ENCODE measurements at places on chromosomes 13 and 19.

GRCh38 chr19:42278452-42279154 is 9.6 kb downstream of the CIC start:
- no peak for DNase-seq

DNA sequence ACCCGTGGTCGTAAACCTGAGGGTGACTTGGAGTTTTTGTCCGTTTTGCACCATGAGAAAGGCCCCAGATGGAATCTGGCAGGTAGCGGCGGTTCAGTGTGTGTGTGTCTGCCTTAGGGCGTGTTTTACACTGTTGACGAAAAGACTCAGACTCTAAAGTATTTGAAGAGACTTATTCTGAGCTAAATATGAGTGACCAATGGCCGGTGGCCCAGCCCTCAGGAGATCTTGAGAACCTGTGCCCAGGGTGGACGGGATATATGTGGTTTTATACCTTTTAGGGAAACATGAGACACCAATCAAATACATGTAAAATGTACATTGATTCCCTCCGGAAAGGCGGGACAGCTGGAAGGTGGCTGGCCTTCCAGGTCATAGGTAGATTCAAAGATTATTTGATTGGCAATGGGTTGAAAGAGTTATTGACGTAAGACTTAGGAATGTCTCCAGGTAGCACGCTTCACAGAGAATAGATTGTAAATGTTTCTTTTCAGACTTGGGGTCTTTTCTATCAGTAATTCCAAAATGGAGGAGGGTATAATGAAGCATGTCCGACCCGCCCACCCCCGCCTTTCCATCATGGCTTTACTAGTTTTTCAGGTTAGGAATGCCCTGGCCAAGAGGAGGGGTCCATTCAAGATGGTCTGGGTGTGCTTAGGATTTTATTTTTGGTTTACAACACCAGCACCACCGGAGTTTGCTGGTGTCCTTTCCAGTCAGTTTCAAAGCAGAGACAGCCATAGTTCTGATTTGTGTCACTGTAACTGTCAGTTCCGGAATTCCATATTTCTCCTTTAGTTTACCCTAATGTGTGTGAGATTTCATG is 1.0 kb upstream of the ZNF529 start:
- DNase-seq: no peak

DNA sequence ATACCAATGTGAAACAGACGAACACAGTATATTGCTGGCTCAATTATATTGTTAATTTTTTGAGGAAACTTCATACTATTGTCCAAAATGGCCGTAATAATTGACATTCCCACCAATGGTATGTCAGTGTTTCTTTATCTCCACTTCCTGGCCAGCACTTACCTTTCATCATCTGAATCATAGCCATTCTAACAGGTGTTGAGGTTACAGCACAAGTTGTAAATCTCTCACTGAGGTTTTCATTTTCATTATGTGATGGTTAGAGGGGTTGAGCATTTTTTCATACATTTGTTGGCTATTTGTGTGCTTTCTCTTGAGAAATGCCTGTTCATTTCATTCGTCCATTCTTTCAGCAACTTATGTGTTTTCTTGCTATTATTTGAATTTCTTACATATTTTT is 824.0 kb downstream of the UQCRFS1 start:
- no peak for DNase-seq

DNA sequence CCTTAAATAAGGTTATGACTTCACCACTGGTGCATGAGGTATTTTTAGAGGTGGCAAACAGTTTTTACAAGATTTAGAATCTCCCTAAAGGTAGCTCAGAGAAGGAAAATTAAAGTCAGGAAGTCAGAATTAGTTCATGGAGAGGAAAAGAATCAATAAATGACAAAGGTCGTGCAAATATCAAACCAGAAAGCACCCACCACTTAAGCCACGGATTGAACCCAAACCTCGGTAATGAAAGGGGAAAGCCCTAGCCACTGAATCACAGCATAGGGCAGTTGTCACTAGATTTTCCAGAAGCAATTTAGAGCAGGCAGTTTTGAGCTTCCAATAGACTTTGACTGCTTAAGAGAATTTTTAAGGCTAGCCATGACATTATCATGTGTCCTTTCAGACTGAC is 1590.4 kb downstream of the SLITRK1 start:
- DNase-seq: no peak

- no peak for DNase-seq
Measured at GRCh38 chr13:24694907-24695306, 14.7 kb downstream of the ATP12A start.

- no peak for DNase-seq
Measured at GRCh38 chr13:37074703-37075102, 15.2 kb upstream of the SUPT20H start.

- DNase-seq: no peak
Measured at GRCh38 chr13:98050041-98050466, 92.8 kb upstream of the FARP1 start.

GRCh38 chr13:106484084-106484483 is 51.4 kb downstream of the EFNB2 start:
- no peak for DNase-seq

- DNase-seq: no peak
Measured at GRCh38 chr13:113926301-113926761, 47.5 kb downstream of the C13orf46 start.
